ENCODE measurements at places on chromosomes 7 and 10.

GRCh38 chr10:1361411-1362105 lies 305.4 kb downstream of the WDR37 start:
- no peak for DNase-seq

- DNase-seq = peak; percentile 98
These were observed 76.8 kb upstream of the KLF6 start for GRCh38 chr10:3861795-3862194.

- no peak for DNase-seq
These were observed 100.4 kb upstream of the DNAJC1 start for GRCh38 chr10:22103701-22104470.

- no peak for DNase-seq
These were observed 66.2 kb upstream of the RHEB start for GRCh38 chr7:151585744-151586393.

- no peak for DNase-seq
These were observed 53.9 kb downstream of the BTAF1 start for GRCh38 chr10:91977491-91977890.

GRCh38 chr7:95684505-95684904 lies 87.8 kb upstream of the DYNC1I1 start:
- no peak for DNase-seq

DNA sequence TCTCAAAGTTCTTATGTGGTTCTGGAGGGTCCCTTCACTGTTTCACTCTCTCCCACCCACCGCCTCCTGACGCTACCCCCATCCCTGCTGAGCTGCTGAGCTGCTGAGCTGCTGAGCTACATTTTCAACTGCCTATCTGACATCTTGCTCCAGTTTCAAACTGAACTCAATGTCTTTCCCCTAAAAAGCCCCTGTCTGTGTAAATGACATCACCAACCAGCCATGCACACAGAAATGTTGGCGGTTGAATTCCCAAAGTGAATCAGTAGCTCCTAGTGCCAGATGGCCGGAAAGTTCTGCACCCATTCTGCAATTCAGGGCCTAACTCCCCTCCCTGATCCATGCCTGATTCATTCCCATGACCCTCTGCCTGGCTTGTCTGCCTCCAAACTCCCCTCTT lies 71.2 kb downstream of the WNT2 start:
- DNase-seq = peak; percentile 65

DNA sequence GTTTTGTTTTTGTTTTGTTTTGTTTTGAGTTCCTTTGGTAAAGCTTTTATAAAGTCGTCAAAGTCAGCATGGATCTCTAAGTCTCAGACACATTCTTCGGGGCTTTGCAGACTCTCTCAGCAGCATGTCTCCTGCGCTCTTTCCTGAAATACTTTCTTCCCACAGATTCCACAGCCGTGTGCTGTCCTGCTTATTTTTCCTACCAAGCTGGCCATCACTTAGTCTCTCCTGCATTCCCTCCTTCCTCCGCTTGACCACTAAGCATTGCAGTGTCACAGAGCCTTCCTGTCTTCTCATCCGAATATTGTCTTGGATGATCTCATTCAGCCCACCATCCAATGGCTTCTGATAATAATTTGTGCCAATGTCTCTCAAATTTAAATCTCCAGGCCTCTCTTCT lies 434.3 kb upstream of the C7orf33 start:
- DNase-seq = no peak

GRCh38 chr10:33382216-33382600 lies 47.7 kb upstream of the NRP1 start:
- no peak for DNase-seq

DNA sequence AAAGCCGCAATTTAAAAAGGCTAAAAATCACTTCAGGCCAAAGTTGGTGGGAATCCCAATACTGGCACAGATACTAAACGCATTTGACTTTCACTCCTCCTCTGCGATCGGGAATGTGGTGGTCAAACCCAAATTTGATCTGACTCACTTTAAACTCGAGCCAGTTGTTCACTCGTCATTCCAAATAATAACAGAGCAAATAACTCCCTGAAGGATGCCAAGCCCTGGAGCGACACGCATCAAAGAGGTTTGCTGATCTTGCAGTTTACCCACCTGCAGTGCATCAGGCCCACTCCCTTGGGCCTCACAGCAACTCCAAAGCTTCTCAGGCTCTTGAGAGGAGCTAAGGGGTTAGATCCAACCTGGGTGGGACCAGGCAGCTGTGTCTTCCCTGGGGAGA lies 12.2 kb downstream of the PTN start:
- DNase-seq = no peak

DNA sequence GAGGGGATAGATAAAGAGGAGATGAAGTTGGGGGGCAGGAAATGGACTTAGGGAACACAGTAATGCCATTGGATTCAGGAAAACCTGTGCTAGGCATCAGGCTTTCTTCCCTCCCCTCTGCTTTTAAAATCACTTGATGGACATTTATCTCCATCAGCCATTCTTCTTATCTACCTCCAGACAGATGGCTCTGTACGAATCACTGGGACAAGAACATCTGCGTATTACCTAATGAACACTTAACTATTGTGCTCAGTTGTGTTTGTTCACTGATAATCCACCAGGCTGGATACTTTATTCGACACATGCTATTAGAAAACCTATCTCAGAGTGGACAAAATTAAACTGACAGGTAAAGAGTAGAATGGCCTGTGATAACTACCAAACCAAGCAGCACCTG lies 40.0 kb downstream of the TNKS2 start:
- DNase-seq = no peak

- DNase-seq = no peak
These were observed 14.9 kb upstream of the LGI1 start for GRCh38 chr10:93742633-93743349.

- DNase-seq = no peak
These were observed 91.9 kb upstream of the JAZF1 start for GRCh38 chr7:28272461-28272877.

GRCh38 chr7:4177001-4177400 lies 505.1 kb upstream of the FOXK1 start:
- no peak for DNase-seq

DNA sequence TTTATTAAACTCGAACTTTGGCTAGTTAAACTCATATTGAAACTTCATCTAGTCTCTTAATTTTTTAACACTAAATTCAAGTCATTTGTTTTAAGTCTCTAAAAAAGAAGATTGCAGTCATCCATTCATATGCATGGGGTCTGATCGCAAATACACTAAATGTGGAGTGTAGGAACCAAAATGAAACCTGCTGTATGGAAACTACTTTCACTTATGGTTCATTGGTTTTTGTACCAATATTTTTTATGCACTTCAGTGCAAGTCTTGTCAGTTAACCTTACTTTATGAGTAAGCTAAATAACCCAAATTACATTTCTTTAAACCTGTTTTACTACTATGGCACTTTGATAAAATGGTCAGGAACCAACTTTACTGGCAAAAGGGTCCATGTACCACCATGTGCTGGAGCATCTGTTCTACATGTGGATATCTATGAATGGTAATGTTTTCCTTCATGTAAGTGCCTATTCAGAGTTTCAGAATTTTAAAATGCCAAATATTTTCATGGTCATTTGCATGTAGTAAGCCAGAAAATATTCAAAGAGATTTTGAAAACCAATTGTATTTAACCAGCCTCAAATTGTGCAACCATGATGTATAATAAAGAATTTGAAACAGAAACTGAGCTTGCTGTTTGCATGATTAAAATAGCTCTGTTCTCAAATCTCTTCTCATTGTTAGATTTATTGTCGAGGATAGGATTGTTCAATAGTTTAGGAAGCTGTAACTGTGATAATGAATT lies 7.6 kb upstream of the SUPV3L1 start:
- no peak for DNase-seq

DNA sequence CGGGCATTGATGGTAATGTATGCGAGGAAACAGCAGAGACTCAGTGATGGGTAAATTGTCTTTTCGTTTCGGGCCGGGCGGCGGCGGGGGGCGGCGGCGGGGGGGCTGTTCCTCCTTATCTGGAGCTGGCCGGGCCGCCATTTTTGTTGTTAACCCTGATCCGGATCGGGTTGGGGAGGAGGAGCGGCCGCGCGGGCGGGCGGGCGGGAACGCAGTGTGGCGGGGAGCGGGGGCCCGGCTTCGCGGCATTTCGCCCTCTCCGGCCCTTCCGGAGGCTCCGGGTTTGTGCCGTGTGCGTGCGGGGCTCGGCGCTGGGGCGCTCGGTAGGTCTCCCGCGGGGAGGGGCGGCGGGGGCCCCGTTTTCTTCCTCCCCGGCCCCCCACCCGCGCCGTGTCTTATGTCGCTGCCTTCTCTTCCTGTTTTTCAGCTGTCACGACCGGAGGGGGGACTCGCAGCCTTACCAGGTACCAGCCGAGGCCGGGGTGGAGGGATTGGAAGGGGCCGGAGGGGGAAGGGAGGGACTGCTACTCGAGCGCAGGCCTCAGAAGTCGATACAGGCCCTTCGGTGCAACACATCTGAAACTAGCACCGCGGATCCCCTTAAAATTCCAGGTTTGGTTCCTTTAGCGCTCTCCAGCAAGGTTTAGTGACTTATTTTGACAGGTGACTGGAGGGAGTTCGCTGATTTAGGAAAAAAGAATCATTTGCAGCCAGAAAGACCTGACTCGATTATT lies 820 bp downstream of the WAC start:
- no peak for DNase-seq

GRCh38 chr10:44986670-44987069 lies 8.1 kb upstream of the DEPP1 start:
- DNase-seq = no peak

- DNase-seq = no peak
These were observed 78.4 kb downstream of the NXPH1 start for GRCh38 chr7:8511855-8512254.

- no peak for DNase-seq
These were observed 200.2 kb downstream of the DYNC1I1 start for GRCh38 chr7:95972523-95972922.

- DNase-seq = no peak
These were observed 15.7 kb upstream of the CNPY1 start for GRCh38 chr7:155562106-155562505.

DNA sequence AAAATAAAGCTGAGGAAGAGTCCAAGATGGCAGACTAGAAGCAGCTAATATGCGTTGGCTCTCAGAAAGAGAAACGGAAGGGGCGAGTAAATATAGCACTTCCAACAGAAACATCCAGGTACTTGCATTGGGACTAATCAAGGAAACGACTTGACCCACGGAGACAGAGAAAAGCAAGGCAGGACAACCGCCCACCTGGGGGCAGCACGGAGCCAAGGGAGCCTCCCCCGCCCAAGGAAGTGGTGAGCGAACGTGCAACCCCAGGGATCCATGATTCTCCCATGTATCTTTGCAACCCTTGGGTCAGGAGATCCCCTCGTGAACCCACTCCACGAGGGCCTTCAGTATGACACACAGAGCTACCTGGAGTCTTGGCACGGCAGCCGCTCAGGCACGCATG lies 45.4 kb upstream of the GRM3 start:
- DNase-seq = no peak

GRCh38 chr10:118531105-118531852 lies 64.2 kb downstream of the PRLHR start:
- DNase-seq = no peak

DNA sequence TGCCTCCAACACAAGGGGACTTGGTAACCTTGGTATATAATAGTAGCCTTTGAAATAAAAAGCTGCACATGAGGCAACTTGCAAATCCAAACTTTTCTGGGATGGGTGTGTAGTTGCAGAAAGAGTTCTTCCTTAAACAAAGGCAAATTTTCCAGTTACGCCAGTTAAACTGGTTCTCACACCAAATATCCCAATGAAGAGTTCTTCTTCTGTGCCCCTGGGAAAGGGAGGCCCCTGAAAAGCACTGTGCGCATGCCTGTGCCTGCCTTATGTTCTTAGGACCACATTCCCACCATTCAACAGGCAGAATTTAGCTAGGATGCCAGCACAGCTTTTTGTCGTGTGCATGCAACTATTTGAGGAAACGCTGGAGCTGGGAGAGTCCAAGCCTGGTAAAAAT lies 164.8 kb upstream of the SLC25A13 start:
- DNase-seq = no peak

GRCh38 chr10:113709221-113709838 lies 29.6 kb downstream of the CASP7 start:
- peak; percentile 9 for DNase-seq

DNA sequence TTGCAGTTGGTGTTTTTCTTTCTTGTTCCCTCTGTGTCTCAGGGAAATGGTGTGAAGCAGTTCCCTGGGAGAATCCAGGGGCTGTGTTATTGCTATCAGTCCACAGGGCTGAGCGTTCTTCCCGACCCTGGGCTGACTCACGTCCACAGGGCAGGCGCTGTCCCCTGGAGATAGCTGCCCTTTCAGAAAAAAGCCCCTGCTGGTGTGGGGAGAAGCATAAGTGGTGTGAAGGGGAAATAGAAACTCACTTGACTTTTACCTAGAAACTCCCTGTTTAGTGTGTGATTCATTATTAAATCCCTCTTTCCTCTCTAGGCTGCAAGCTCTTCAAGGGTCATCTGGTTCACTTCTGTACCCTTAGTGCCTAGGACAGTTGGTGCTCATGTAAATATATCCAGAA lies 63.3 kb upstream of the SMNDC1 start:
- DNase-seq = peak; percentile 43

GRCh38 chr7:132777414-132777813 lies 201.1 kb upstream of the PLXNA4 start:
- no peak for DNase-seq

GRCh38 chr10:85610381-85611092 lies 756.1 kb downstream of the GRID1 start:
- DNase-seq = no peak

GRCh38 chr10:127877699-127878098 lies 15.0 kb downstream of the CLRN3 start:
- no peak for DNase-seq

GRCh38 chr10:106139915-106140314 lies 1024.6 kb downstream of the SORCS1 start:
- no peak for DNase-seq

DNA sequence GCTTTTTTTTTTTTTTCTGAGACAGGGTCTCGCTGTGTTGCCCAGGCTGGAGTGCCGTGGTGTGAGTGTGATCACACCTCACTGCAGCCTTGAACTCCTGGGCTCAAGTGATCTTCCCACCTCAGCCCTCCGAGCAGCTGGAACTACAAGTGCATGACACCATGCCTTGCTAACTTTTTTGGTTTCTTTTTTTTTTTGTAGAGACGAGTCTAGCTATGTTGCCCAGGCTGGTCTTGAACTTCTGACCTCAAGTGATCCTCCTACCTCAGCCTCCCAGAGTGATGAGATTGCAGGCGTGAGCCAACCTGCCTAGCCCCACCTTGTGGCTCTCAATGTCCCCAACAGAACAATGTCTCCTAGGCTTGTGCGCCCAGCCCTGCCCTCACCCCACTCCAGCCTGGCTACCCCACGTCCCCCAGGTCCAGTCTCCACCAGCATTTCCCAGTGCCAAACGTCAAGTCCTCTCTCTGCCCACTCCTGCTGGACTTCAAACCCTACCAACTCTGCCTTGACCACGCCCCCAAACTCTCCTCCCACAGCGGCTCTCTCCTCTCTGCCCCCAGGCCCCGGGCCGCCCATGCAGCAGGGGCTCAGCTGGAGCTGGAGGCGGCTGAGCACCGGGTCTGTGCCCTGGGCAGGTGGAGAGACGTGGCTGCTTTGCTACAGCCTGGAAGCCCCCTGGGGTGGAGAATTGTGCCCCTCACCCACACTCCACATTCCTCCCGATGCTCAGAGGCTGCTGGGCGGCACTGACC lies 18.9 kb downstream of the BHLHA15 start:
- DNase-seq = no peak

- peak; percentile 77 for DNase-seq
These were observed 48.3 kb upstream of the PITRM1 start for GRCh38 chr10:3220853-3221252.
